Kidney glomerular epithelial cell (primary cell): ENCODE measurements at places on chromosomes 1 and 21.

GRCh38 chr21:46151989-46152926 is 3.1 kb downstream of the FTCD start:
- no peak for DNase-seq

- DNase-seq: no peak
These were observed 7.2 kb upstream of the IGSF3 start for GRCh38 chr1:116674751-116675150.

DNA sequence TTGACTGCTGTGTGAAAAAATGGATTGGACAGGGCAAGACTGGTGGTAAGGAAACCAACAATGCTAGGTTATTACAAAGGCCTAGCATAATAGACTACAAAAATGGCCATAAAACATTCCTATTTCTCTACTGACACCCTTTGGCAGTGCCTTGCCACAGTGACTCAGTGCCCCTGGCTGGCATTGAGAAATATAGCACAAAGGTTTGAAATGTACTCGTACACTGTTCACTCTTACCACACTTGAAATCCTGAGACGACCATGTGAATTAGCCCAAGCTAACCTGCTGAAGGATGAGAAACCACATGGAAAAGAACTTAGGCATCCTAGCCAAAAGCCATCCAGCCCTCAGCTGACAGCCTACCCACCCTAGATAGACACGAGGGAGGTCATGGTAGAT is 149.8 kb upstream of the PALMD start:
- DNase-seq: no peak

GRCh38 chr1:118340928-118341910 is 156.2 kb upstream of the SPAG17 start:
- no peak for DNase-seq

GRCh38 chr1:59705466-59706302 is 109.1 kb upstream of the HOOK1 start:
- DNase-seq: peak; percentile 54

GRCh38 chr1:201608635-201609395 is 69.9 kb downstream of the NAV1 start:
- no peak for DNase-seq

DNA sequence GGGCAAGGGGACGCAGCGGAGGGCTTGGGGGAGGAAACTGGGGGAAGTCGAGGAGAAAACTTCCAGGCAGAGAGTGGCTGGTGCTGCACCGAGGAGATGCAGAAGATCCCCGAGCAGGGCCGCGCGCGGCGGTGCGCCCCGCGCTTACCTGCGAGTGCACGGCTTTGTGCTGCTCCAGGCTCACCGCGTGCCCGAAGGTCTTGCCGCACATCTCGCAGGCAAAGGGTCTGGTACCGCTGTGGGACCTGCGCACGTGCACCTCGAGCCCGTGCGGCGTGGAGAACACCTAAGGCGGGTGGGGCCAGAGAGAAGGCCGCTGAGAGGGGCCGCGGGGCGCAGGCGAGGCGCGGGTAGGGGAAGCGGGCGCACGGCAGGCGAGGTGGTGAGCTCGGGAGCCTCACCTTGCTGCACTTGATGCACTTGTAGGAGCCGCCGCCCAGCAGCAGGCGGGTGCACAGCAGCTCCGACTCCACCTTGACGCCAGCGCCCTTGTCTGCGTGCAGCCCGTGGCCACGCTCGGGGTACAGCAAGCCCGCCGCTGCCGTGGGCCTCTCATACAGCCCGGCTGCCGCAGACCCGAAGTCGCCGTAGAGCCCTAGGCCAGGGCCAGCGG is 6.4 kb downstream of the GFI1 start:
- no peak for DNase-seq

DNA sequence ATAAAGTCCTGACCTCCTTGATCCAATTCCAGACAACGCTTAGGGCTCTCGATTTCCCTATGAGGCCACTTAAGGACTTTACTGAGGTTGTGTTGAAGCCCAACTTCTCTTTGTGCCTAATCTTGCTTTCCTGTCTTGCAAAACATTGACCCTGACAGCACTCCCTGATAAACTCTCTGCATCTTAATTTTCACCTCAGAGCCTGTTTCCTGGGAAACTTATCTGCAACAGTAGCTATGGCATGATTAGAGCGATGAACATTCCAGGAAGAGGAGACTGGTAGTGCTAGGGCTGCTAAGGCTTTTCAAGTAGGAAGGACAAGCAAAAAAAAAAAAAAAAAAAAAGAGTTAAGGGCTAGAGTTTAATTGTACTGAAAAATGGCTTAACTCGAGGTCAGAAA is 118.9 kb downstream of the RGS21 start:
- no peak for DNase-seq

DNA sequence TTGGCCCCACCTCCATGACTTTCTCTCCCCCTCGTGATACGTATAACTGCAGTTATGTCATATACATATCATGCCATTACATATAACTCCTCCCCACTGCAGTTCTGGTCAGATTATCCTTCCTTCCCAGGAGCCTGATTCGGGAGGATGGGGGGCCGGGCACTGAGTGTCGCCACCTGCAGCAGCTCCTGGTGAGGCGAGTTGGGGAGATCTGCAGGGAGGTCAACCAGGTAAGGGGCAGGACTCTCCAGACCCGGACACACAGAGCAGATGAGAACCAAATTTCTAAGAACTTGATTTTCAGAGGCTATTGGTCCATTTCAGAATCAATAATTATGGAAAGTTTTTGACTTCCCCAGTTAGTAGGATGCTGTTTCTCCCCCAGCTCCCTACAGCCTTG is 19.5 kb downstream of the HYI start:
- no peak for DNase-seq

- DNase-seq: no peak
These were observed 13.0 kb upstream of the PAQR6 start for GRCh38 chr1:156260896-156261295.

- no peak for DNase-seq
These were observed 36.3 kb upstream of the COL6A1 start for GRCh38 chr21:45945066-45945867.

GRCh38 chr1:183300828-183301227 is 114.8 kb downstream of the LAMC2 start:
- DNase-seq: no peak

DNA sequence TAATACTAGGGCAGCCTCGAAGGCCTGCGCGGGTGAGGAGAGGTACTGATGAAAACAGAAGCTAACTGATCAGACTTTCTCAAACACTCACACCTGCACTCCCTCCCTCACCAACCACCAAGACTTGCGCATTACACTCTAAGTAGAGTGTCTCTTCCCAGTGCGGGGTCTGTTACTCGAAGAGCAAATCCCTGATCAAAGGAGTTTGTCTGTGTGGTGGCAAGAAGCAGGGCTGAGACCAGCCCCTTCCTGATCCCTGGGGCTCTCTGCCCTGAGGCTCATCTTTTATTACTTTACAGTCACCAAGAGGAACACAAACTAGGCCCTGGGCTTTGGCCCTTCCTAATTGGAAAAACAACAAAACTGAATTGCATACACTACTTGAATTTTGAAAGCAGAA is 19.5 kb upstream of the TSNAX start:
- no peak for DNase-seq

- no peak for DNase-seq
These were observed 7.0 kb downstream of the FBLIM1 start for GRCh38 chr1:15765495-15766194.

GRCh38 chr1:203871114-203871880 is 9.9 kb downstream of the SNRPE start:
- peak; percentile 50 for DNase-seq

DNA sequence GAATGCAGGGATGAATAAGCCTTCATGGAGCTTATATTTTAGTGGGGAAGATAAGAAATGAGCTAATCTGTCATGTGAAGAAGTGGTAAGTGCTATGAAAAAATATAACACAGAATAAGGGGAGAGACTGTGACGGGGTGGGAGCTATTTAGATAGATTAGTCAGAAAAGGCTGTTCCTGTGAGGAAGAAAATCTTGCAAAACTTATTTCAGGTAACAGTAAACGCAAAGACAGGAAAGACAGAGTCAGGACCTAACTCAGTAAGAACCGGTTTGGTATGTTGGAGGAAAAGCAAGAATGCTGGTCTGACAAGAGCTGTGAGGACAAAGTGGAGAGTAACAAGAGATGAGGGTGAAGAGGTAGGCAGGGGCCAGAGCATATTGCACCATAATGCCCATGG is 22.0 kb downstream of the GNAI3 start:
- no peak for DNase-seq

DNA sequence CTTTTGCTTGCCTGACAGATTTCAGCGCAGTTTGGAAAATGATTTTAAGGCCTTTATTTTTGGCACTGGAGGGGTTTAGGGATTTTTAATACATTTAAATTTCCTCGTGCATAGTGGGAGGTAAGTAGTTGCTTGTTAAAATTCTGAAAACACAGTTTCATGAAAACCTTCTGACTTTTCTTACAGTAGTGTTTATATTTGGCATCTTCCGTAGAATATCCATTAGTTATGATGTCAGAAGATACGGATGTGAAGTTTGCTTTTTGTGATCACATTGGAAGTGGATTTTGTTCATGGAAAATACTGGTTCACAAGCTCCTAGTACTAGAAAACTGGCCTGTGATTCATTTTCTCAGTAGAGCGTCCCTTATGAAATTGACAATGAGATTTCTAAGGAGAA is 1.3 kb downstream of the RABGAP1L start:
- DNase-seq: no peak

- no peak for DNase-seq
These were observed 120.6 kb upstream of the LMO4 start for GRCh38 chr1:87208080-87208479.

DNA sequence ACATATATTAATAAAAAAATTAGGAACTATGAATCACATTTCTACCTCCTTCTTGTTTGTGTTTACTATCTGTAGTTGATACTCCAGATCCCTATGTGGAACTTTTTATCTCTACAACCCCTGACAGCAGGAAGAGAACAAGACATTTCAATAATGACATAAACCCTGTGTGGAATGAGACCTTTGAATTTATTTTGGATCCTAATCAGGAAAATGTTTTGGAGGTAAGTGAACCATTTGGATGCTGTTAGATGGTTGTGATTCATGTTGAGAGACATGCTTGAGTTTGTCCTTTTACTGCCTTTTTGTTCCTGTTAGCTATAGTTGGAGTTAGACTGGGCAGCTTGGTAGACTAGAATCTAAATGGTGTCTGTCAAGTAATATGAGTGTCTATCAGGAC is 64.2 kb downstream of the PLA2G4A start:
- DNase-seq: no peak

- no peak for DNase-seq
These were observed at the start of gene TNFAIP8L2 for GRCh38 chr1:151156515-151156819. TSS of gene TNFAIP8L2 (plus strand) at chr1:151156649. CDS start at chr1:151158698, 2,049 bp downstream.

DNA sequence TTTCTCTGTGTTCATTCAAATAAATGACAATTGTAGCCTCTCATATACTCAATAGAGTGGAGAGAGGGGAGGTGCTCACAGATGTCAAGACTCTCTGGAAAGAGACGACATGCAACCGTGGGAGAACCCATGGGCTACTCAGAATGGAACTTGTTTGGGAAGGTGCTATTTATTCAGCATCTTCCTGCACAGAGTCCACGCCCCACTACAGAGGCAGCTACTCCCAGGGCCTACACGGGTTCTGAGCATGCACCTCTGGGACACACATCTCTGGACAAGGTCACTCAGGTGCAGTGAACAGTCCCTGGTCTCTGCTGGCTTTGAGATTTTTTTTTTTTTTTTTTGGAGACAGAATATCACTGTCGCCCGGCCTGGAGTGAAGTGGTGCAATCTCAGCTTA is 64.1 kb downstream of the NID1 start:
- DNase-seq: no peak

GRCh38 chr1:201374364-201374763 is 3.1 kb downstream of the TNNT2 start:
- no peak for DNase-seq

GRCh38 chr1:39418236-39418635 is 73.2 kb upstream of the BMP8A start:
- DNase-seq: no peak

GRCh38 chr1:100627054-100627716 is 89.2 kb downstream of the GPR88 start:
- peak; percentile 97 for DNase-seq

DNA sequence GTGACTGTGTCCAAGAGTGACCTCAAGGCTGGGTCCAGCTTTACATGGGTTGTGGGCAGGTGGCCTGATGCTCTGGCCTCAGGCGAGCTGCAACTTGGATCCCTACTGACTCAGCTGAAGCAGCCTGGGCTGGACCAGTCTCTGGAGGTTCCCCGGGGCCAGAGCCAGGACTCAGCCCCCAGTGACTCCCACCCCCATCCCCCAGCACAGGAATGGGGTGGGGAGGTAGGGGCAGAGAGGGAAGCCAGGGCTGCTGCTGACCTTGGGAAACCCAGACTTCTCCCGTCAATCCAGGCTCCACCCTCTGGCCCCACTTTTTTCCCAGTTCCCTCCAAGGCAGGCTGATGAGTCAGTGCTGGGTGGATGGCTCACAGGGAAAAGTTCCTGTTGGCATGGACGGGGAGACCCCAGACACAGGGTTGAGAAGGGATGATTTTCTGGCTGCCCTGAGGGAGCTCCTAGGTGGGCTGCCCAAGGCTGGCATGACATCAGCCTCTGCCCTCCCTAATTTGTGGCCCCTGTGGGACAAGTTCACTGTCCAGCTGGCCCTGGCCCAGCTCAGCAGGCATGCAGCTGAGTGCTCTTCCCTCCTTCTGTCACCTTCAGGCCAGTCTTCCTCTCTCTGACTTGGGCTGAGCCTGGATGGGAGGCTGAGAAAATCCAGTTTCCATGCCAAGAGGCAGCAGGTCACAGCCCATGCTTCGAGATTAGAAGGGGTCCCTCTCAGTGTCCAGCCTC is 2.2 kb downstream of the ZC3H12A start:
- DNase-seq: peak; percentile 57

DNA sequence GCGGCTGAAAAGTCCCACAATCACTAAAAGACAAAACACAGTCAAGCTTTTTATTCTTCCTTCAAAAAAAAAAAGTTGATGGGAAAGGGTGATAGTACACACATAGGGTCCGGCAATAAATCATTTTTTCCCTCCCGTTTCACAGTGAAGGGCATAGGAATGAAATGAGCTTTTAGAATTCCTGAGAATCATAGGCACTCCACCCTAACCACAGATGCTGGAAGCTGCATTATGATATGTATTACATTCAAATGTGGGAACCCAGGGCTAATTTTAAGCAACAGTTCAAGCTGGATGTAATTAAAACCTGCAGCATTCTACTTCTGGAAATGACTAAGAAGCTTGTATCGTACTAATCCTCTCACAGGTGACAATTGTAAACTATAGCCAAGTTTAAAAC is 75.7 kb upstream of the KCNJ15 start:
- no peak for DNase-seq

- peak; percentile 93 for DNase-seq
These were observed 98.2 kb downstream of the PTPN14 start for GRCh38 chr1:214453109-214453722.
